ENCODE measurements at places on chromosomes 6 and 20.

- no peak for DNase-seq
Observed at GRCh38 chr20:46857061-46857831, 37.4 kb upstream of the EYA2 start.

- DNase-seq: no peak
Observed at GRCh38 chr6:25035174-25035511, 99.4 kb upstream of the RIPOR2 start.

DNA sequence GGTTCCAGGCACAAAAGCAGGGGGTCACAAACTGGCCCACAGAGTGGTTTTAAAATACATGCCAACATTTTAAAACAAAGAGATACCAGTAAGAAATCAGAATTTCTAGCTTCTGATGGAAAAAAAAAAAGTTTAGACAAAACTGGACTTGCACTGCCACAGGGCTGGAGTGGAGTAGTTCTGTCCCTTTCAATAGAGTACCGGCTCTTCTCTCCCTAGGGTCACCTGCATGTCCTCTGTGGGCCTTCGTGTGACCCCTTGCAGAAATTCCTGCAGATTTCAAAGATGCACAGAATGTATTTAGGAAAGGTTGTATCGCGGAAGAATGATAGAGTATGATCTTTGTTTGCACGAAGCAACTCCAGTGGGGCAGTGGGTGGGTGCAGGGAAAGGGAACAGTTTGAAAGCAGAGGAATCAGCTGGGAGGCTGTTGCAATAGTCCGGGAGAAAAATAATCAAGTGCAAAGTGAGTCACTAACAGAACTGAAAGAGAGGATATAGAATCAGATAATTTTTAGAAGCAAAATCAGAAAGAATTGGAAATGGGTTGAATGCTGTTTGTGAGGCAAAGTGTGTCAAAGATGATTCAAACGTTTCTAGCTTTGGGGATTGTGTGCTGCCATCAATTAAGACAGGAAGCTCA lies 97.3 kb upstream of the STXBP5 start:
- DNase-seq: peak; percentile 56

DNA sequence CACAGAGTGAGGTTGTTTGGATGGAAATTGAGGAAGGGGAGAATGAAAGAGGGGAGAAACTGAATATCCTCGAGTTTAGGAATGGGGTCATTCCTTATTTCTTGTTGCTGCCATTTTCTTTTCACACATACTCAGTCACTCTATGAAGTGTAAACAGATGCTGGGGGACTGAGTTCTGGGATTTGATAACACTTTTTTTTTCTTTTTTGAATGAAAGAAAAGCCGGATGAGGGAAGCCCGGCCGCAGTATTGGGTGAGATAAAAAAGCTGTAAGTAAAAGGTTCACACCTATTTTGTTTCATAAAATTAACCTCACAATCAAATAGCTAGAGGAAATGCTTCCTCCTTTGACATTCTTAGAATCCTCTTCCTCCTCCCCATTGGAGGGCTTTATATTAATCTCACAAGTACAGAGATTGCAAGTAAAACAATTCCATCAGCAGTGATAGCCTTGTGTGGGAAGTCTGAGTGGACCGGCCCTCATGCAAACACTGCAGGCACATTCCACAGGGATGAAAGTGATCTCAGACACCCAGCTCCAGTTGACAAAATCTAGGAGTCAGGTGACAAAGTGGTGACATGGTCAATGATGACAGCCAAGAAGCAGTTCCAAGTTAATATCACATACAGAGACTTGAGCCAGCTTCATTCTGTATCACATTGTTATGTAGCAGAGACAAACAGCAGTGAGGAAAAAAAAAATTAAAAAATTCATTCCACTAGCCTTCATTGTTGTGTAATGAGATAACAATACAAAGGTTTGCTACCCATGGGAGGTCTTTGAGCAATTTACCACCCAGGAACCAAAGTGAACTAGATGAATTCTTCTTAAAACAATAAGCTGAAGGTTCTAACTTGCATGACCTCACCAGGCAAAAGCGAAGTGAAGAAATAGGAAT lies 391.1 kb upstream of the HSF2 start:
- DNase-seq: no peak

DNA sequence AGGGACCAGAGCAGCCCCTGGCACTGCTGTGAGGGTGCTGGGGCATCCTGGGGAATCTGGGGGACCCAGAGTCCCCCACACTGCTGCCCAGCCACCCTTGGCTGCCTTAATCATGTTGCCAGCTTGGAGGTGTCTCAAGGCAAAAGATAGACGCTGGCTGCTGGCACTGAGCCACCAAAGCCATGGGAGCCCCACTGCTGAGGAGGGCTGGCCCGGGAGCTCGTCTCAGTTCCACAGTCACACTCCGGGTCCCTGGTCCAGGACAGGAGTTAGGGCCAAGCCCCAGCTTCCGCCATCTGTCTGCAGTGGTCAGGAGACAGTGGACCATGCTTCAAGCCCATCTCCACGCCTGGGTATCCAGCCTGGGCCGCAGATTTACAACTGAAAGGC lies 41.0 kb upstream of the HMGA1 start:
- no peak for DNase-seq

GRCh38 chr20:63830841-63831588 lies at the start of gene ZBTB46:
Gene ZBTB46 (minus strand): TSS chr20:63831264. CDS start chr20:63790757, 40,507 bp downstream.
- DNase-seq: peak; percentile 37

DNA sequence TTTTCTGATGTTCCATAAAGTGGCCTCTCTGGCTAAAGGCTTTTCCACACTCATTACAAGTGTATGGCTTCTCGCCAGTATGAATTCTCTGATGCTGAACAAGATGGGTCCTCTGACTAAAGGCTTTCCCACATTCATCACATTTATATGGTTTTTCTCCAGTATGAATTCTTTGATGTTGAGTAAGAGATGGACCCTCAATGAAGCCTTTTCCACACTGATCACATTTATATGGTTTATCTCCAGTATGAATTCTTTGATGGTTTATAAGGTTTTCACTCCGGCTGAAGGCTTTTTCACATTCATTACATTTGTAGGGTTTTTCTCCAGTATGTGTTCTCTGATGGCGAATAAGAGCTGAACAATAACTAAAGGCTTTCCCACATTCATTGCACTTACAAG lies 20.4 kb downstream of the ZNF184 start:
- DNase-seq: peak; percentile 17

- DNase-seq: peak; percentile 43
Observed at GRCh38 chr20:44208165-44208564, 2.4 kb downstream of the OSER1 start.

GRCh38 chr6:14417377-14417776 lies 299.8 kb downstream of the CD83 start:
- peak; percentile 64 for DNase-seq

GRCh38 chr6:148768646-148769270 lies 21.9 kb downstream of the UST start:
- no peak for DNase-seq

DNA sequence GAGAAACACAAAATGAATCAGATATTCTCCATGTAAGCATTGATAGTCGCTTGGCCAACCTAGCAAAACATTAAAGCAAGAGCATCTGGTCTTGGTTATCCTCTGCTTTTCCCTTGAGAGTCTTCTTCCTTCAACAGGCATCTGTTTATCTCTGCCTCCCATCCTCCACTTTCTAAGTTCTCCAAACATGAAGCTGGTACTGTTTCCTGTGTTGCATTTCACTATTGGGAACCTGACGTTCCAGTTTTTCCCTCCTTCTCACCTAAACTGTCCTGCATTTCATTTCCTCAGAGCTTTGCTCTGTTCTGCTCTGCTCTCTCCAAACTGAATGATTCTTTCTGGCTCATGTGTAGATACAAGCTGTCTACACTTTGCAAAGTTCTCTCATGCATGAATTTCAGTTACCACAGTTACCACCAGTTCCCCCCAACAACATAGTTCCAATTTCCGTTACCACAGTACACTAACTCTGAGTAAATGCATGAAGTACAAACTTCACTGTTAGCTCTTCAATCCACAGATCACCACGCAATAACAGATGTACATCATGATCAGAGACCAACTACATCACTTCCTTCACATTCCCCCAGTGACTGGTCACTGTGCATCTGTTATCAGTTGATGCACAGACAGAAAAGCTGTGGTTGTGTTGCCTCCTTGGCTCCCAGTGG lies 86.7 kb upstream of the F13A1 start:
- DNase-seq: no peak

GRCh38 chr6:112717401-112717800 lies 370.3 kb downstream of the RFPL4B start:
- DNase-seq: no peak

- DNase-seq: no peak
Observed at GRCh38 chr20:44081476-44081875, 105.5 kb downstream of the JPH2 start.
